ENCODE measurements at places on chromosomes 1 and 21.

DNA sequence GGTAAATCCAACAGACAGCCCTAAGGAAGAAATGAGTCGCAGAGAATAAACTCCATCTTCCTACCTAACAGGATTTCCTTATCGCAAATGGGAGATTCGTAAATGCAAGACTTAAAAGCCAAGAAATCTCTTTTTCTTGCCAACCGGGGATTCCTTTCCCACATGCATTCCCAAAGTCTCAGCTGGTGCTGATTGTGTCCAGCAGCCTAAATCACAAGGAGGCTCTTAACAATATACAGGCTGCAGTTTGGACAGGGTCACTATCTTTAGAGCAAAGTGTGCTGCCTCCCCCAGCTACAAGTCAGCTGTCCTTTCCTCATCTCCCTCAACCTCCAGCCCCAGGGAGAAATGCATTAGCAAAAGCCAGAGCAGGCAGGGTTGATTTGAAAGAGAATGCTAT is 189.8 kb upstream of the PLXNA2 start:
- no peak for DNase-seq

DNA sequence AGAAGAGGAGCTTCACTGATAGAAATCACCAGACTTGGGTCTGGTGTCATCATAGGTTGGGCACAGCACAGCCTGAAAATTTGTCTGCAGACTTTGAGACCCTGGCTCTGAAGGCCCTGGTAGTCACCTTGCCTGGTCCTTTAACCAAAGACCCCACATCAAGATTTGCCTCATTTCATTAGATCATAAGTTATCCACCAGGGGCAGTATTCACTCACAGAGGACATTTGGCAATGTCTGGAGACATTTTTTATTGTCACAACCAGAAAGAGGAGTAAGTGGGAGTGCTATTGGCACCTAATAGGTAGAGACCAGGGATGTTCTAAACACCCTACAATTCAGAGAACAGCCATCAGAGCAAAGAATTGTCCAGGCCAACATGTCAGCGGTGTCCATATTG is 22.1 kb upstream of the PAX7 start:
- no peak for DNase-seq

DNA sequence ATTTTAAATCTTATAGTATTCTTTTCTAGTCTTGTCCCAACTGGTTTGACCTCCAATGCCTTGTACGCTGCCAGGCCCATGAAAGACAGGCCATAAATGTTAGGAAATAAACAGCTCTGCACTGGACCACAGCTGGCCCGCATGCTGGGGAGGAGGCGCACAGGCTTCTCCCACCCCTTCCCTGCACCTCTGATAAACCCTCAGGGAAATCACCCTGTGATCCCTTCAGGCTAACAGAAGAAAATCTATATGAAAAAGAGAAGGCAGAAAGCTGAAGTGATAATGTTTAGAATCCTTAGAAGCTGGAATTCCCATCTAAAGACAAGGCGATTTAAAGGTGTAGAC is 41.5 kb downstream of the COLGALT2 start:
- no peak for DNase-seq

- no peak for DNase-seq
Measured at GRCh38 chr1:2787163-2787911, 14.2 kb downstream of the TTC34 start.

DNA sequence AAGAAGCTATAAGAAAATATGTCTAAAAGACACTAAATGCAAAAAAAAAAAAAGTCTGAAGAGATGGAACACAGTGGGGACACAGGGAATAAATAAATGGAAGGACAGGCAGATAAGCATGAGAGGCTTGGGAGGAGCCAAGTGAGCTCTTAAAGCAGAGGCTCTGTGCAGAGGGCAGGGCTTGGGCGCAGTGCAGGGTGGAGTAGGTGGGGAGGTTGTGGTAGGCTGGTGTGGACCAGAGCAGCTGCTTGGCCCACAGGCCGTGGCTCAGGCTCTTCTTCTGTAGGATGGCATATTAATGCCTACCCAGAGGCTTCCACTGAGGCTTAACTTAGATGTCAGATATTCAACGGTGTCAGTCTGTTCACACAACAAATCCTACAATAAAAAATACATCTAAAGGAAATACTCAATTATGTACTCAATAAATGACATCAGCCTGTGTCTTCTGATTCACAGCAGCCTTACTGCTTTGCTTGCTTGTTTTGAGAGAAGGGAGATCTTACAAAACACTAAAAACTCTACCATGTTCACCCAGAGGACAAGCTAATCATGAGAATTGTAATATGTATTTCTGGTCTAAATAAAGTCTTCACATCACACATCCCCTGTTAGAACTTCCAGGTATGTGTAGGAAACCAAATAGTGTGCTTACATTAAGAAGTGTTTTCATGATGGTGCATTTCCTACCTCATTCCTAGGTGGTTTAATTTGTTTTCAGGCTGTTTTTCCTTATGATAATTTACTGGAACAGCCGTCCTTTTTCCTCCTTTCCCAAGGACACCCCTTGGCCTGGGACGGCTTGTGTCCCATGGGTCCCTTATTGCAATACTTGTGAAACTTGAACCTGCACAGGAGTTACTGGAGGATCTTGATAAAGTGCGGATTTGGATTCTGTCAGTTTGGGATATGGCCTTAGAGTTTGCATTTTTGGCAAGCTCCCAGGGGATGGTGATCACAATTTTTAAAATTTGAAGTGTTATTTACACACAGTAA is 24.9 kb downstream of the DIP2A start:
- DNase-seq, result no peak

DNA sequence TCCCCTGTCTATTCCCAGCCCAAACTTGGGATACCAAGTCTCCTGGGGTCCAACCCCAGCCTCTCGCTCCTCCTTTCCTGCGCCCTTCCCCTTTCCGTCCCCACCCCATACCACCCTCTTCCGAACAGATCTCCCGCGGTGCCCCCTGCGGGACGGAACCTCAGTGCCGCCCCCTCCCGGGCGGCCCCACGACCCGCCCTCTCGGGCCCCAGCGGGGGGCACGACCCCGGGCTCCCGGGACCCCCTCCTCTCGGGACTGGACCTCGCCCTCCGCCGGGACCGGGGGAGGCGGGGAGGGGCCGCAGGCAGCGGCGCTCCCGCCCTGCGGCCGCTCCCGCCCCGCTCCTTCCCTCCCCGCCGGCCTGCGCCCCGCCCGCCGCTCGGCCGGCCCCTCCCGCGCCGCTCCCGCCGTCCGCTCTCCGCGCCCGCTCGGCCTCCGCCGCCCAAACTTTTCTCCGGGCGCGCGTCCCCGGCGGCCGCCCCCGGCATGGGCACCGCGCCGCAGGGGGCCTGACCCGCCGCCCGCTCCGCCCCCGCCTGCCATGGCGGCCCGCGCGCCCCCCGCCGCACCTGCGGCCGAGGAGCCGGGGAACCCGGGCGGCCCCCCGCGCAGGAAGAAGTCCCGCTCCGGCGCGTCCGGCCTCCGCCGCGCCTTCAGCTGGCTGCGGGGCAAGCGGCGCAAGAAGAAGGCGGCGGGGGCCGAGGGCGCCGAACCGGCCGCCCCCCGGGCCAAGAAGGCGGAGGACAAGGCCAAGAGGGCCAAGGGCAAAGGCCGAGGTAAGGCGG is 39.0 kb upstream of the SYNC start:
- DNase-seq, result no peak

- DNase-seq, result peak; percentile 76
Measured at GRCh38 chr1:174222166-174222949, 63.0 kb downstream of the RABGAP1L start.

Data from HS-5 (cell line).